ENCODE measurements at places on chromosomes 6 and 20.
A peak's percentile ranks its signal among the peaks of the same experiment; 100 is the strongest.

- no peak for DNase-seq
Measured at GRCh38 chr6:168903613-168904345, 349.9 kb downstream of the THBS2 start.

DNA sequence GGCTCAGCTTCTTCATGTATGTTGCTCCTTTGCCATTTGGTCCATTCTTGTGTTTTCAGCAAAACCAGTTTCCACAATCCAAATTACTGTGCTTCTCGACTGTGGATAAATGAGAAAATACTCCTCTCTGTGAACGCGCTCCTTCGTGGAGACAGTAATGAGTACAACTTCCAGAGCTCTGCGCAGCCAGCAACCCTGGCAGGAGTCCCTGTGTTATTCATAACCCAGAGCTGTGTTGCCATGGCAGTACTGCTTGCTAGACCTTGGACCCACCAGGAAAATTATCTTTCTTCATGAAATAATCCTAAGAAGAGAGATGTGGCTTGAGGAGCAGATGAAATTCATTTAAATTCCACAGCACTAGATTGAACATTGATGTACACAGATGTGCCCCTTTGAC, 73.7 kb downstream of the SLC22A3 start:
- DNase-seq: peak; percentile 25

GRCh38 chr20:5195655-5196054, 68.8 kb downstream of the CDS2 start:
- DNase-seq: no peak

DNA sequence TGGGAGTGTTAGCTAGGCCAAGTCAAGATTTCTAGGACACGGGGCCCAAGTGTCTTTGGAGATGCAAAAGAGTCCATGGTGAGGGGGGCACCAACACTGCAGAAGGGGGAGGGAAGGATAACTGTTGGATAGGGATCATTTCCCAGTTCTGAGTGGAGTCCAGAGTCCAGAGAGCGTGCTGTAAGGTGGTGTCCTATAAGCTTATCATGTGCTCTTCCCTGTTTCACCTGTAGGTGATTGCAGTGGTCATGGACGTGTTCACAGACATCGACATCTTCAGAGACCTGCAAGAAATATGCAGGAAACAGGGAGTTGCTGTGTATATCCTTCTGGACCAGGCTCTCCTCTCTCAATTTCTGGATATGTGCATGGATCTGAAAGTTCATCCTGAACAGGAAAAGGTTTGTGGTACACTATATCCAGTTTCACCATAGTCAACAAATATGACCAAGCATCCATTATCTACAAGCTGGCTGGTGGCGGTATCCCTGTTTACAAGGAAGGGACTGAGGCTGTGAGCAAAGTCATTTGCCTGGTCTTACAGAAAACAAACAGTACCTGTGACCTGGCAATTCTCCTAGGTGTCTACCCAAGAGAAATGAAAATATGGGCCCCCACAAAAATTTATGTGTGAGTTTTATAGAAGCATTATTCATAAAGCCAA, 15.6 kb downstream of the FAM83D start:
- no peak for DNase-seq

DNA sequence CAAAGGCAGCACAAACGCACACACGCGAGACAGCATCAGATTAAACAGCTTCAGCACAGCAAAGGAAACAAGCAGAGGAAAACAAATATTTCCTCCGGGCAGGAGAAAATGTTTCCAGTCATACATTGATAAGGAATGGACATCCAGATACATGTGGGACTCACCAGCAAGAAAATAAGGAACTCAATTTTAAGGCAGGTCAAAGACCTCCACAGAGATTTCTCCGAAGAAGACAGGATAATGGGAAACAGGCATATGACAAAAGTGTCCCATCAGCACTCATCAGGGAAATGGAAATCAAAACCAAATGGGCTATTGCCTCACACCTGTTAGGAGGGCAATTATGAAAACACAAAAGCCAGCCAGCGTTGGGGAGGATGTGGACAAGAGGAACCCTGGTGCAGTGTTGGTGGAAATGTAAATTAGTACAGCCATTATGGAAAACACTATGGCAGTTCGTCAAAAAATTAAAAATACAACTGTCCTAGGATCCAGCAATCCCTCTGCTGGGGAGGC, 9.7 kb upstream of the SLCO4A1 start:
- DNase-seq: no peak
